ENCODE measurements at places on chromosomes 1 and 21.

DNA sequence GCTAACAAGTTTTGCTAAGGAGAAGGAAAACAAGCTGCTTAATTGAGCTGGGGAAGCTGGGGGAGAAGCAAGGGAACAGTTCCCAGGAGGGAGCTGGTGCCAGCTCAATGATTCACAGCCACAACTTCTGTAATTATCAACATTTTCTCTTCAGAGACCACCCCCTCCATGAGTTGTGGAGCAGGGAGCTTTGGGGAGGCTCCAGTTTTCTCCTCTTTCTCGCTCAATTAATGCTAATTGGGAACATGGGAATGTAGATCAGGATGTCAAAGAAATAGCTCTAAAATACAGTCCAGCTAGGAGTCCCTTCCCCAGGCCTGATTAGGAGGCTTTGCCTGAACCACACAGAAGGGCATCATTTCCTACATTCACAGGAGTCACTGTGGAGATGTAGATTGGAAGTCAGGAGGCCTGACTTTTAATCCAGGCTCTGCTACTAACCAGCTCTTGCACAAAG lies 12.1 kb upstream of the MNDA start:
- DNase-seq: no peak

GRCh38 chr1:38790422-38791163 lies 69.0 kb downstream of the RRAGC start:
- no peak for DNase-seq

GRCh38 chr1:161739865-161740566 lies 9.6 kb upstream of the DUSP12 start:
- DNase-seq: no peak

DNA sequence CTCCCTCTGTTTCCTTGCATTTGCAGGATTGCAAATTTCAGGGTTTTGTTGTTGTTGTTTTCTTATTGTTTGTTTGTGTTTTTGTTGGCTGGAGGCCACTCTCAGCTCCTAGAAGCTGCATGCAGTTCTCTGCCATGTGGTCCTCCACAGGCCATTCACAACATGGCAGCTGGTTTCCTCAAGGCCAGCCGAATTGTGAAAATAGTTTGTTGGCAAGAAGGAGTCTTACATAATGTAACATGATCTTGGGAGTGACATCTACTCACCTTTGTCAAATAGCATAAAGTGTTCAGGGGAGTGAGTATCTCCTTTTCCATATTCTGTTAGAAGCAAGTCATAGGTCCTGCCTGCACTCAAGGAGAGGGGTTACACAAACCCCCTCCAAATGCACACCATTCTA lies 10.6 kb upstream of the UAP1 start:
- no peak for DNase-seq

DNA sequence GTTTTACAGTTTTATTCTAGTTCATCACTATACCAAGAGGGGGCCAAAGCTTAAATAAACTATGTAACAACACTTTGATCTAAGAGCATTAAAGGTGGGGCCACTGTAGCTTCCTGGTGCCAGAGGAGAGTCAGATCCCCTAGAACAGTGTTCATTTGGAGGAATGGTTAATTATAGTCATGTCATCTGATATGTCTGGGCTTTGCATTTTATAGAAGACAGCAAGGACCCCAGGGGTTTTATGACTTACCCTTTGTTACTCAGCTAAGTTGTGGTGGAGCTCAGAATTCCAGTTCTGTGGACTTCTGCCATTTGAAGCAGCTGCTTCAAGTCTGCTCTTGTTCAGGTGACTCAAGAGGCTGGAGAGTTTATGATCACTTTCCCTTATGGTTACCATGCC lies 16.7 kb downstream of the KDM4A start:
- DNase-seq: no peak

DNA sequence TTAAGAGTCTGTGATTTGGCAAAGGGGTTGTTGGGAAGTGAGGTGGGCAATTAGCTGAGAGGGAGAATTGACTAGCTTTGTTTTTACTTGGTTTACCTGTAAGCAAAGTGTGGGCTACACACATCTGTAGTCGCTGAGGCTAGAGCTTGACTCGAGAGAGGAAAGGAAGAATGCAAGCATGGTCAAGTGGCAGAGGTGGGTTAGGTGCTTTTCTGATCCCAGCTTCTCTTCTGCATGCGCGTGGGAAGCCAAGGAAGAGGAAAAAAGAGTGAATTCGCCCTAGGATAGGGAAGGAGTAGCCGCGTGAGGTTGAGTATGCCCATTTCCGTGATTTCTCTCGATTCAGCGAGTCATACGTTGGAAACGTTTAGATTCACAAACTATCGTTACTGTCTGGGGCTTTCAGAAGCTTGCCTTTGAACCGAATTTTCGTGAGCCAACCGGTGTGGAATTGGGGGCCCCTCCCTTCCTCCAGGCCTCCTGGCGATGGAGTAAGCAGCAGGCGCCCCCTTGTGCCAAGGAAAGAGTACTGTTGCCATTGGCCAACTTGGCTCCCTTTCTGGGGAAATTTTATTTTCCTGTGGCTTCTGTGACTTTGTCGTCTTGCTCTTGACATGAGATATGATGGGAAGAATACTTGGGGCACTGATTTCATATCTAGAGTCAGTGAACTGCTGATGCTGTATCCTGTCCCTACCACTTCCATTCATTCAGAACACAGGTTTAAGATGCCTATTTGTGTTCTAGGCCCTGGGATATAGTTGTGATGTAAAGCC lies 1.3 kb downstream of the PIGV start:
- DNase-seq: peak; percentile 66

DNA sequence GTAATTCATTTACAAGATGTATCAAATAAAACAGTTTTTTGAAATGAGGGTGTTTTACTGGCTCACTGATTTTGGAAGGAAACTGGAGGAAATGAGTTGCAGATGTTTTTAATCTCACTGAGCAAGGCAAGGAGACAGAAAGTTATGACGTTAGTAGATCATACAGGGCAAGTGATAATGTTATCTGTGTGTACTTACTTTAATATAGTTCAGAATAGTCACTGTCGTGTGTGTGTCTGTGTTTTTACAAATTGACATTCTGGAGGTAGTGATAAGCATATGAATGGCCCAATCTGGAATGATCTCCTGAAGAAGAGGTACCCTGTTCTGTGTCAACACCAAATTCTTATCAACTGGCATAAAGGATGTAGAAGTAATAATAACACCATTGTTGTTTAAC lies 1.9 kb upstream of the GBP4 start:
- peak; percentile 28 for DNase-seq

DNA sequence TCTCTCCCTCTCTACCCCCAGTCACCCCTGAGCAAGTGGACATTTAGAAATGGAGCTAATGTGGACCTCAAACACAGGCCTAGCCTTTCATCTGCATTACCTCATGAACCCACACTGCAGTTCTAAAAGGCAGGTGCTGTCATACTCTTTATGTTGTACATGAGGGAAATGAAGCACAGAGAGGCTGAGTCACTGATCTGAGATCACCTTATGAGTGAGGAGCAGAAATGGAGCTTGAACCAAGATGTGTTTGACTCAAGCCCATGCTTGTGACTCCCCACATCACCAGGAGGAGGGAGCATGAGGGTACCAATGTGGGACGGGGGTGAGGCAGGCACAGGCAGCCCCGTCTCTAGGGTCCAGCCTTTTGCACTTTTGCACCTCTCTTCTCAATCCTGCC lies 702.8 kb downstream of the PTPRU start:
- no peak for DNase-seq

- peak; percentile 42 for DNase-seq
Measured at GRCh38 chr1:186009039-186009737, 275.0 kb downstream of the HMCN1 start.

Measured in fibroblast of skin of left biceps (primary cell).